ENCODE measurements at places on chromosomes 1 and 21.

DNA sequence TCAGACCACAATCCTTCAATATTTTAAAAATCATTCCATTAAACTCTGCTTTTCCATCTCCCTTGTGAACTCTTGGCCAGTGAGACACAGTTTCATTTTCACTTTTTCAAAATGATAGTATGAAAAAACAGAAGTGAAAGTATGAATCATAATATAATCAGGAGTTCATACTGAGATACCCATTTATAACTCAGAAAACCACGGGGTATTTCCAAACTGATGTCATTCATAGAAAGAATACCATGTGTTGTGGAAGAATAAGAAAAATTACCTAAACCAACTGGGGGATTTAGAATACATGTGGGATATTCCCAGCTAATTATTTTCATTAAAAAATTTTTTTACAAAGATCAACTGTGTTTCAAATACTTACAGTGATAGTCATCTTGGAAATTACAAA is 149.9 kb downstream of the MRPL39 start:
- DNase-seq: no peak

GRCh38 chr1:186149591-186149990 is 225.5 kb downstream of the TPR start:
- no peak for DNase-seq

GRCh38 chr21:16569679-16570078 is 839.9 kb downstream of the USP25 start:
- DNase-seq: no peak

- no peak for DNase-seq
These were observed 11.0 kb downstream of the COL6A1 start for GRCh38 chr21:45992301-45993209.

DNA sequence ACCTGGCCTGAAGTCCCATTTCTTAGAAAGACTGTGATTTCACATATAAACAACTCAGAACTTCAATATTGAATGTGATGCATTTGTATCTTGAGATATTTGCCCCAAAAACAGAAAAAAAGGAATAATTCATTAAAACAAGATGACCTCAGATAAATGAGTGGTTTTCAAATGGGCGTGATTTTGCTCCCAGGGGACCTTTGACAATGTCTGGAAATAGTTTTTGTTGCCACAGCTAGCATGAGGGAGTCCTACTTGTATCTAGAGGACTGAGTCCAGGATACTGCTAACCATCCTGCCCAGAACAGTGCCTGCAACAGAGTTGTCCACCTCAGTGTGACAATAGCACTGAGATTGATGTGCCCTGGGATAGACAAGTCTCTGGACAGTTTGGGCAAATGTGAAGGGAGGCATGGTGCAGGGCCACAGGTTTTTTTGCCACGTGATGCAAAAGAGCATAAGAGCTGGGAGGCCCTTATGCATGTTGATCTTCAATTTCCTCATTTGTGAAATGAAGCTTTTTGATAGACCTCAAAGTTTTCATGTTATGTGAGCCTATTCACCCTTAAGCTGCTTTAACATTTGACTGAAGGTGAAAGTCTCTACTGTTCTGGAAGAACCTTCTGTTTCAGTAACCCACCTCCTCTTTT is 46.2 kb downstream of the MAP3K7CL start:
- no peak for DNase-seq

GRCh38 chr1:50846224-50846839 is 113.7 kb downstream of the FAF1 start:
- no peak for DNase-seq

DNA sequence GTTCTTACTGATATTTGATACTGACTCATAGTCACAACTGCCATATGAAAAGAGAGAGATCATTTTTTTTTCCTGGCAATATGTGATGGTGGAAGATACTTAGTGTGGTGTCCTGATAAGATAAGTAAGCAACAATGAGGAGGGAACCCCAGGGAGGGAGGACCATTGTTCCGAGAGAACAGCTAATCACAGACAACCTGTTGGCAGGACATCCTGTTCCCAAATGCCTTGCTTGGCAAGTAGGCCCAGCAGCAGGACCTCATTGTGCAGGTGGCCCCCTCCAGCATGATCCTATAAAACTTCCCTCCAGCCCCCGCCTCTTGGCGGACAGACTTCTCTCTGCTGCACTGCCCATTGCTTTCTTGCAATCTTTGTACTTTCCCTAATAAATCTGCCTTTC is 329.4 kb upstream of the CHRM3 start:
- DNase-seq: no peak

- DNase-seq: no peak
These were observed 488.0 kb upstream of the PLXNA2 start for GRCh38 chr1:208731981-208732821.

GRCh38 chr1:52238887-52239707 is 97.2 kb downstream of the ZFYVE9 start:
- no peak for DNase-seq

GRCh38 chr1:241229216-241229615 is 127.8 kb downstream of the RGS7 start:
- DNase-seq: no peak

- DNase-seq: no peak
These were observed 9.2 kb upstream of the ERRFI1 start for GRCh38 chr1:8035289-8035688.

GRCh38 chr1:229689904-229690303 is 63.9 kb downstream of the URB2 start:
- DNase-seq: no peak

DNA sequence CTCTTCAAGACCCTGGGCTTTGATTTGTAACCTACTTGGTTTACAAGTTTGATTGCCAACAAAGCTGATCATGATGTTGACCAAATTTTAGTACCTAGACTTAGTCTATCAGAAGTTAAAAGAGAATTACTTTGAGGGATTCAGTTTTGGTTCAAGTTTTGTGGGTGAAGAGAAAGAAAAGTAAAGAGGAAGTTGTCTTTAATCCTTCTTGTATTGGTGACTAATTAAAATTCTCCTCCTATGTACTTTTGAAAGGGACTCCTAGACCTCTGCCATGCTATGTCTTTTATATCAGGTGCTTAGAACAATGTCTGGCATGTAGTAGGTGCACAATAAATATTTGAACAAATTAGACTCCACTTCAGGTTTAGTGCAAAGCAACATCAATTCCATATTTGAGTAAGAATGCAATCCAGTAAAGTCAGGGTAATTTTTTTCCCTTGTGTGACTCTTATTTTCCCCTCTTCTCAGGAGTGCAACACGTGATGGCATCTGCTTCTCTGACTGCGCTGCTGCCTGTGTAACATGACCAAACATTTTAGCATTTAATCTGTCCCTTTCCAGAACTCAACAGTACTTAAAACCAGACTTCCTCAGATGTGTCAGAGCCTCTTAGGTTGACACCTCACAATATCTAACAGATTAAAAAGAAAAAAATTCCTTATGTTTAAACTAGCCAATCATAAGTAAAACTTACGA is 41.1 kb upstream of the KCNQ4 start:
- no peak for DNase-seq

GRCh38 chr21:27647921-27648320 is 681.0 kb upstream of the ADAMTS5 start:
- no peak for DNase-seq
